Ureter (tissue), 1 donor: ENCODE measurements at places on chromosomes 4 and X. TPM values are rescaled to one million over a fixed set of nuclear protein-coding genes. Genes with fewer than 3 reads are reported as not detected.

DNA sequence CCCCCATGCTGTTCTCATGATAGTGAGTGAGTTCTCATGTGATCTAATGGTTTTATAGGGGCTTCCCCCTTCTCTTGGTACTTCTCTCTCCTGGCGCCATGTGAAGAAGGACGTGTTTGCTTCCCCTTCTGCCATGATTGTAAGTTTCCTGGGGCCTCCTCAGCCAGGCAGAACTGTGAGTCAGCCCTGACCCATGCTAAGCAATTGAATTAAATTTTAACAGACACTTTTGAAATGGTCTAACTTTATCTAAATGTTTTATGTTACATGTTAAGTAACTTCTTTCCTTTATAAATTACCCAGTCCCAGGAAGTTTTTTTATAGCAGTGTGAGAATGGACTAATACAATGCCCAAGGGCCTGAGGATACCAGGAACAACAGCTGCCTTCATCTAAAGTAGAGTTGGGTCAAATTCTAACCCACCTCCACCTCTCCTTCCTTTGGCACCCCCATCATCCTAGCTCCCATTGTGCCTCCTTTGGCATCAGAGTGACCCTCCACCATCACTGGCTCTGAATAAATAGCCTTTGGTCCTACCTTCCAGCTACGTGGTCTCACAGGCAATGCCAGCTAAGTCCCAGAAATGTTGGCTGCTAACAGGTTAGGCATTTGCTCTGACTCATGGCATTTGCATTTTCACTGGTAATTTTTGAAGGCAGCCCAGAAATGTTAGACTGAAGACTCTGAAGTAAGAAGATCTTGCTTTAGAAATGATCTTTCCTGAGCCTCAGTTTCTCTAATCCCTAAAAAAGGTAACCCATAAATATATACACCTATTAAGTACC is 182.1 kb downstream of the MOSPD2 start:
- no peak for DNase-seq

DNA sequence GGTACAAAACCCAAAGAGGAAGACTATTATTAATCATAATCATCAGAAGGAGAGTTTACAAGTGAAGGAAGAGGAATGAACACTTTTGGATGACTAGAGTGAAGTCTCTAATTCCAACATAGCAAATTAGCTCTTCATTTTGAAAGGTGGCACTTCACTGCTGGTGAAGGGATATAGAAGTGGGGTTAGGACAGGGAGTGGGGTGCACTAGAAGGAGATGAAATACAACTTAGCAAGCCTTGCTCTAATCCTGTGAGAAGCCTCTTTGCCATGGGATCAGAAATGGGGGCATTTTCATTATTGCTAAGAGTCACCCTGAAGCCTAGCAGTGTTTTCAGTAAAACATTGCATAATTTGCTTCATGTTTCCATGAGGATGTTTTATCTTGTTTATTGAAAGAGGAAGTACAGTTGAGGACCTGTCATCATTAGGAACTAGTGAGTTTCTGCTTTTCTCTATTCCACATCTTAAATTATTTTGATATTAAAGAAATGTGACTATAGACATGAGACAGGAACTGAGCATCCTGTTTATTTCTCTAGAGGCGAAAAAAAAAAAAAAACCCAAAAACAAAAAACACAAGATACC is 9.3 kb upstream of the GRPR start:
- no peak for DNase-seq

DNA sequence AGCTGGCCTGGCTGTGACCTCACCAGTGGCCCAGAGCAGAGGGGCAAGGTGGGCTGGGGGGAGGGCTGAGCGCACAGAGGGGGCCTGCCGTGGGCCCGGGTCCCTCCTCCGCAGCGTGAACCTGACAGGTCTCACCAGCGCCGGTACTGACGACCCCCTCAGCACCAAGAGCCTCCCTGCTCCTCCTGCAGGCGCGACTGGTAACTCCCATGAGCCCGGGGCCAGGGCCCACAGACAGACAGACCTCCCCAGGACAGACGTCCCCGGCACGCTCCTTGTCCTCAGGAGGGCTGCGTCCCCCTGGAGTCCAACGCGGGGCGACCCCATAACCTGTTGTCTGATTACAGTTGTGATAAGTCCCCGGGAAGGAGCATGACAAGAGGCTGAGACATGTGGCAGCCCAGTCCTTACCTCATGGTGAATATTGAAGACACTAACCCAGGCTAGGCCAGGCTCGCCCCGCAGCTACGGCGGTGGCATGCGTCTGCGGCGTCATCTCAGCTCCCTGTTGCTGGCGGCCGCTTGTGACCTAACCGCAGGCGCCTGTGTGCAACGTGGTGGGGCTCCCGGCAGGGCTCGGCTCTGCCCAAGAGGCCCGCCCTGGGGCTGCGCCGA is 8.5 kb downstream of the AKAP17A start:
- no peak for DNase-seq

- DNase-seq: no peak
Measured at GRCh38 chr4:122476126-122476525, 19.6 kb upstream of the IL2 start.

DNA sequence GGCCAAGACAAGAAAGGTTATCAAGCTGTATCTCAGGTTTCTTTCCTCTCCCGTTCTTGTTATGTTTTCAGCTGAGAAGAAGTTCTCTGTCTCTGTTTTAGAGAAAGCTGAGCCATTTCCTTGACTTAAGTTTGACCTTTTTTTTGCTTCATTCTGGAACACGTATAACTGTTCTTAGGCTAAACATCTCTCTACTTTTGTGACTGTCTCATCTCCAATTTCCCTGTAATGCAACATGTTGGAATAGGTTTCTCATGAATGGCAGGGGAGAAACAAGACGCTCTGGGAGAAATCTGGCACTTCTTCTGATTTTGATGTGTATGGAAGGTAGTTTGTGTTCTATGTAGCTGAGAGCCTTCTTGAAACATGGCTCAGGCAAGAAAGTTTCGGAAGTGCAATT is 36.2 kb upstream of the SFRP2 start:
- DNase-seq: no peak

- DNase-seq: no peak
Measured at GRCh38 chr4:88352062-88352740, 26.5 kb upstream of the HERC6 start.

GRCh38 chrX:18996536-18996935 is 12.6 kb upstream of the PHKA2 start:
- no peak for DNase-seq

DNA sequence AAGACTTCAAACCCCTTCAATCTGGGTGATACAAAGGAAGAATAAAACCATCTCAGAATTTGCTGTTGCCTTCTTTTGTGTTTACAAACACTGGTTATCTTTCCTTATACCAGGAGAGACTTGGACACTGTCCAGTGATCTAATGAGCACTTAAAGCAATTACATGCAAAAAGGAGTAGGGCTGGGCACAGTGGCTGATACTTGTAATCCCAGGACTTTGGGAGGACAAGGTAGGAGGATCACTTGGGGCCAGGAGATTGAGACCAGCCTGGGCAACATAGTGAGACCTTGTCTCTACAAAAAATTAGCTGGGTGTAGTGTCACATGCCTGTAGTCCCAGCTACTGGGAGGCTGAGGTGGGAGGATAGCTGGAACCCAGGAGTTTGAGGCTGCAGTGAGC is 95.7 kb upstream of the DRD5 start:
- DNase-seq: no peak

DNA sequence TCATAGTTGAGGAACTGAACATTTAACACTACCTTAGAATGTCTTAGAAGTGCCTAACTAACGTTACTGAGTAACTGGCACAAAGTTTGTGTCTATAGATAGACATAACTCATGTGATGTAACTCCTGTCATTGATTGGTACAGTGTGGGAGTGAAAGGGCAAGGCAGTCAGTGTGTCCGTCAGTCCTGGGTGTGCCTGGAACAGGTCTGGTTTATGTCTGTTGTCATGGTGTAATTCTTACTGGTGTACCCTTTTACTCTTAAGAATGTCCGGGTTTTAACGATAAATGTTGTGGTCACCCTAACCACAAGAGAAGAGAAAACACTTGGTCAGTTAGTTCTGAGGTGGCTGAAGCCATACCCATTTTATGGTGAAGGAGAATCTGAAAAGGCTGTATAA is 93.1 kb upstream of the ESX1 start:
- no peak for DNase-seq

DNA sequence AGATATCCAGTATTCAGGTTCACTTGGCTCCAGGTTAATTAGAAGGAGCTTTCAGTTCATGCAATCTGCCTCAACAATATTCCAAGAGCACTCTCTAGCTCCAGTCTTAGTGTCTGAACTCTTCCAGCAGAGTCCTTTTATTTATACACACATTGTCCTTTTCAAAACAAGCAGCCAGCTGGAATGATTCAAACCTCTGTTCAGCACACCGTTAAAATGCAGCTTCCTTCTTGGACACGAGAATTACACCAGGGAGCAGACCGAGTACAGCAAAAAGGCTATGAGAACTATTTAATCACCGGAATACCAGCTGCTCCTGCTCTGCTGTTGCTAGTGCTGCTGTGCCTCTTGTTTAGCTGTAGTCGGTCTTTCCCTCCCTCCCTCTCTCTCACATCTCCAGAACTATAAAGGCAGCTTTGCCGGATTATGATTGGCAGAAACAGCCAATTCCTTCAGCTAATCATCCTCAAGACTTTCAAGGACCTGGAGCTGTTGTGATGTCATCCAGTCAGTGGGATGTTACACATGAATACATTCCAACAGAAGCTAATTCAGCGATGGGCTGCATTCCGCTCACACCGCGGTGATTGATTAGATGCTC is at the start of gene NDST4:
TSS of gene NDST4 (minus strand) at position 115 of the 601 bp plus-strand sequence. CDS start 36,584 bp downstream, outside the sequence.
- DNase-seq: no peak

- no peak for DNase-seq
Measured at GRCh38 chr4:106095408-106095807, 200.1 kb downstream of the NPNT start.

DNA sequence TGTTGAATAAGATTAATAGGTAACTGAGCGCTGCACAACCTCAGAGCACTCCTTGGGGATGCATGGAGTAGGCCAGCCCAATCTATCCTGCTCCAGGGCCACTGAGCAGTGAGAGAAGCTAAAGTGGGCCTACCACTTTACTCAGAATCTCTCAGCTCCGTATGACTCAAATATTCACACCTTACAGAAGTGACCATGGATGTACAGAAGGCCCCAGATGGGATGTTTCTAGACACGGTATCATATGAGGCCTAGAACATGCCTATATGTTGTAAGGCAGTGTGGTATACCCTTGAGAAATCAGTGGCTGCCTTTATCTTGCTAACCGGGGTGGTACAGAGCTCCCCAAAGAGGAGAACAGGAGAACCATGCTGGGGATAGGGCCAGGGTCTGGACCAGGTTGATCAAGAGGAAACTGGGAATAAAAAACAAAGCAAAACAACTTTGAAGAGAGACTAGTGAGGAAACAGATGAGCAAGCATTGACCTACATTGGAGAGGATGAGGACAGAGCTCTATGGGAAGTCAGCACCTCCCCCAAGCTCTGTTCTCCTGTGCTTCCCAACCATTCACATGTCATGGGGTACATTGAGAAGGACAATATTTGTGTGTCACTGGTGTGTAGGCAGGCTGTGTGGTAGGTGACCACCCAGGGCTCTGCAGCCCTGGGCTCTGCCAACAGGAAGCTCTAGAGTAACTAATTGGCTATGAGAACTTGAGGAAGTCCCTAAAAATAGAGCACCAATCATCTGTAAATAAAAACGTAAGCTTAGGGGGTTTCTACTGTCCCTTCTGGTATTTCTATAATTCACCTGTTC is 31.4 kb downstream of the HOPX start:
- no peak for DNase-seq

- no peak for DNase-seq
Measured at GRCh38 chrX:133878710-133879109, 106.7 kb downstream of the GPC3 start.

DNA sequence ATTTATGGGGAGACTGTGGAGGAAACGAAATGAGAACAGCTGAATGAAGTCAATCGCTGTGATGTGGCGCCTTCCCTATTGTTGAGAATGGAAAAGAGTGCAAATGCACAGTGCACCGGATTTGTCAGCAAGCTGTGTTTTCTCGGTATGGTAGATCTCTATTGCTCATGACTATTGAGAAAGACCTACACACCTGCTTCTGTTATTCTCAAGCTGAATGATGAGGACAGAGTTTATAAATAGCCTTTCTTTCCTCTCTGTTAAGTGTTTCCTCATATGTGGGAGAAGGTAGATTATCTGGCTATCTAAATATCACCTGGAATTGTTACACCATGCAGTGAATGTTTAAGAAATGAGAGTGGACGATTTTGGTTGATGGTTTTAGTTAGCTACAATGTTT is 650.7 kb downstream of the IL1RAPL1 start:
- no peak for DNase-seq

GRCh38 chrX:2374086-2374485 is 126.7 kb downstream of the DHRSX start:
- no peak for DNase-seq

DNA sequence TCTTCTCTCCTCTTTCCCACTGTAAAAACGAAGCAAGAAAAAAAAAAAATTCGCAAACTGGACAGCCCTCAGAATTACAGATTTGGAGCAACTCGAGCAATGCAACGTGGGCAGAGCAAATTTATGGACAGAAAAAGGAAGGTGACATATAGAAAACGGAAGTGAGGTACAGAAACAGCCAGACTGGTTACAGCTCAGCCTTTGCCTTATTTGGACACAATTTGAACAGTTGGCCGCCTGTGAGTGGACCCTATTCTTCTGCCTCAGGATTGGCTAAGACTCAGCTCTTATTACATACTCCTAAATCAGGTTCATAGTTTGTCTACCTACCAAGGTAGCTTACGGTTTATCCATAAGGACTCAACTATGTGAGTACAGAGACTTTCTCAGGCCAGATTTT is 98.8 kb downstream of the SOWAHB start:
- no peak for DNase-seq

- no peak for DNase-seq
Measured at GRCh38 chr4:161704040-161704439, 459.8 kb downstream of the FSTL5 start.

GRCh38 chr4:121973816-121974215 is 22.0 kb upstream of the TRPC3 start:
- DNase-seq: no peak

- no peak for DNase-seq
Measured at GRCh38 chr4:143736861-143737260, 36.4 kb upstream of the FREM3 start.

- no peak for DNase-seq
Measured at GRCh38 chr4:168781926-168782325, 228.1 kb downstream of the CBR4 start.

- DNase-seq: no peak
Measured at GRCh38 chrX:95675794-95676193, 1008.8 kb upstream of the DIAPH2 start.

DNA sequence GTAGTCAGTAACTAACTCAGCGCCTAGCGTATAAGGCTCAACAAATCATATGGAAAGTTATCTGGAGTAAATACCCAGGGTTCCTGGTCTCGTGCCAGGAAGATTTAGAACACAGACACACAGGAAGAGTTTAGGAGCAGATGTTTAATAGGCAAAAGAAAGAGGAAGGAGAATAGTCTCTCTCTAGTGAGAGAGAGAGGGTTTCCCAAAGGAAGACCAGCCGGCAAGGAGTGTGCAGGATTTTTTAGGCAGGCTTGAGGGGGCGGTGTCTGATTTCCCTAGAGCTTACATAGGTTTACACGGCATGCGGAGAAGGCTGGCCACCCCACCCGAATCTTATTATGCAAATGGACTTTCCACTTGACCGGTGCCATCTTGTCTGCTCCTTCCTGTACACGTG is 284.0 kb upstream of the FRG1 start:
- DNase-seq: no peak

HSFX2 gene
- not detected for total RNA-seq

COX7B2 gene
- not detected for total RNA-seq

PARM1 gene
- total RNA-seq: 134 TPM

FHDC1 gene
- 4.7 TPM for total RNA-seq

PCSK1N gene
- total RNA-seq: 4.5 TPM
